ENCODE measurements at places on chromosomes 6 and 20.

GRCh38 chr6:22221630-22222029 is 75.2 kb downstream of the PRL start:
- no peak for DNase-seq

GRCh38 chr6:34555328-34555727 is 801 bp downstream of the SPDEF start:
- DNase-seq: no peak

DNA sequence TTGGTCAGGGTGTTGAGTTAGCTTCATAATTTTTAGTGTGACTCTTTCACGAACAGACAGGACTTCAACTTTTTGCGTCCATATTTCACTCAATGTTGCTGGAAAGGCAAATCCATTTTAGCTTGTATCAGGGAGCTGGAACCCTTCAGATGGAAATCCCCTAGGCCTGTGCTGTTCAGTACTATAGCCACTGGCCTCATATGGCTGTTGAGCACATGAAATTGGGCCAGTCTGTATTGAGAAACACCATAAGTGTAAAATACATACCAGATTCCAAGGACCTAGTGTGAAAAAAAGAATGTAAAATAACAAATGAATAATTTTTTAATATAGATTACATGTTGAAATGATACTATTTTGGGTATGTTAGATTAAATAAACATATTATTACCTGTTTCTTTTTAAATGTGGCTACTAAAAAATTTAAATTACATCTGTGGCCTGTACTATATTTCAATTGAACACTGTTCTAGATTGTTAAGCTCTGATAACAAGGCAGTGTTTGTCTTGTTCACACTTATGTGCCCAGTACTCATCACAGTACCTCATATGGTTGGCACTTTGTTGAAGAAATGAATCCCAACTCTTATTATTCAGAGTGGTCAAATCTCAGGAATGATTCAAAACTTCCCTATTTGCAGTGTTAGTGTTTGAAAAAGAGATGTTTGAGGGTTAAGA is 34.3 kb downstream of the CTNNBL1 start:
- DNase-seq: no peak

GRCh38 chr6:167551628-167552257 is 226.9 kb downstream of the TTLL2 start:
- no peak for DNase-seq

DNA sequence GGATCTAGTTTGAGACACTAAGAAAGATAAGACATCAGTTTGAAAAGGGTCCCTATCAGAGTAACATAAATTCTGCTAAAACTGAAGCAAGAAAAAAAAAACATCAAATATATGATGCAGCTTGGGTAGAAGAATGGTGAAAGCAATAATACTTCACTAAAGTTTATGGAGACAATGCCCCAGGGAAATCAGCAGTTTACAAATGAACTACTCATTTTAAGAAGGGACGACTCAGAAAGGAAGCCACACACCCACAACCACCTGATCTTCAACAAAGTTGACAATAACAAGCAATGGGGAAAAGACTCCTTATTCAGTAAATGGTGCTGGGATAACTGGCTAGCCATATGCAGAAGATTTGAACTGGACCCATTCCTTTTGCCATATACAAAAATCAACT is 143.5 kb downstream of the TPBG start:
- no peak for DNase-seq

GRCh38 chr6:37653933-37654565 is 43.6 kb downstream of the MDGA1 start:
- DNase-seq: peak; percentile 14

DNA sequence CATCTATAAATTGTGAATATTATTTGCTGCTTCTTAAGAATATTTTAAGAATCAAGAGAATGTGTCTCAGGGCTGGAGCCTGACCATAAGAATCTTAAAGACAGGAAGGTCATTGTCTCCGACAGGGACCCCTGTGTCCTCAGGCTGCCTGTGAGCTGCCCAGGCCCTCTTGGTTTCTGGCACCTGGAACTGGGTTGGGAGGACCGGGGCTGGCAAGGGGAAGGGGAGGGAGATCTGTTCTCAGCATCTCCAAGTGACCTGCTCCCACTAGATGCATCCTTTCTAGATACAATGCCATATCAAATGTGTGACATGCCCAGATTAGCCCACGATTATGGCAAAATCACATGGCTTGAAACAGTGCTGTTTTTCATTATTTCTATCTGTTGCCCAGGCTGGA is 110.5 kb downstream of the SCML4 start:
- DNase-seq: no peak

DNA sequence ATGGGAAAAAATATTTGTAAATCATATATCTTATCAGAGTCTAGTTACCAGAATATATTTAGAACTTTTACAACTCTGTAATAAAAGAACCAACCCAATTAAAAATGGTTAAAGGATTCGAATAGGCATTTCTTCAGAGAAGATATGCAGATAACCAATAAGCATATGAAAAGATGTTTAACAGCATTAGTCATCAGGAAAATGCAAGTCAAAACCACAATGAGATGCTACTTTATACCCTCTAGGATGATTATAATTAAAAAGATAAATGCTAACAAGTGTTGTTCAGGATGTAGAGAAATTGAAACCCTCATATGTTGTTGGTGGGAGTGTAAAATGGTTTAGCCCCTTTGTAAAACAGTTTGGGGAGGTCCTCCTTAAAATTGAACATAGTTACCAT is 94.1 kb downstream of the LRRC1 start:
- DNase-seq: no peak

- no peak for DNase-seq
These were observed 112.8 kb downstream of the INSM1 start for GRCh38 chr20:20480689-20481088.

GRCh38 chr20:5078399-5078958 is 41.3 kb downstream of the PCNA start:
- no peak for DNase-seq

GRCh38 chr6:156633291-156633690 is 143.9 kb upstream of the ARID1B start:
- DNase-seq: no peak

GRCh38 chr6:125839471-125839870 is 48.7 kb downstream of the NCOA7 start:
- no peak for DNase-seq

DNA sequence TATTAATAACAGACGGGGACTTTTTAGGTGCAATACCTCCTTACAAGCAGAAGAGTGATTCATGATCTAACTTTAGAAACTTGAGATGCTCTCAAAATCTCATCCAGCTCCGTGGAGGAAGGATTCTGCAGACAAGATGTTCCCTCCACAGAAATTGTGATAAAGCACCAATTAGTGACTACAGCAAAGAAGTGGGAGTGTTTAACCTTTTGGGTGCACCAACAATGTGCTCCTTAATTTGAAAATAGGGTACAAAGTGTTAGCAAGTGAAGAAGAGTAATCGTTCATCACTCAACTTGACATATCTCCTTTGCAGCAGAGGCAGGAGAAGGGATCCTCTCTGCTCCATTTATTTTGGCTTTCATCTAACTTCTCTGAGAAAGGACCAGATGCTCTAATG is 22.8 kb upstream of the SCP2D1 start:
- DNase-seq: no peak

DNA sequence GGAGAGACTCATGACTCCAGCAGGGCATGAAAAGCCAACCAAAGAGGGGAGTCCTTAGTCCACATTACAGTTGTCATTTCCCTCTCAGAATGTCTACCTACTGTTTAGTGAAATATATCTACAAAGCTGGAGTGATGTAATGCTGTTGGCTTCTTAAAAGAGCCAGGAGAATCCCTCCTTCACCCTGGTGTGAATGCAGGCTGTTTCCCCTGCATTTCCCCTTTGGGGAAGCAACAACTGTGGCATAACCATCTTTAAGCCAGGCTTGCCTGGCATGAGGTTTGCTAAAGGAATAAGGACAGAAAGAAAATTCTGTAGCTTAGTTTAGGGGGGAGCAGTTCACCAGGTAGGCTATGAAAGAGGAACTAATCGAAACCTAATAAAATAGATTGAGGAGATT is 129.5 kb downstream of the CRYBG1 start:
- DNase-seq: no peak

DNA sequence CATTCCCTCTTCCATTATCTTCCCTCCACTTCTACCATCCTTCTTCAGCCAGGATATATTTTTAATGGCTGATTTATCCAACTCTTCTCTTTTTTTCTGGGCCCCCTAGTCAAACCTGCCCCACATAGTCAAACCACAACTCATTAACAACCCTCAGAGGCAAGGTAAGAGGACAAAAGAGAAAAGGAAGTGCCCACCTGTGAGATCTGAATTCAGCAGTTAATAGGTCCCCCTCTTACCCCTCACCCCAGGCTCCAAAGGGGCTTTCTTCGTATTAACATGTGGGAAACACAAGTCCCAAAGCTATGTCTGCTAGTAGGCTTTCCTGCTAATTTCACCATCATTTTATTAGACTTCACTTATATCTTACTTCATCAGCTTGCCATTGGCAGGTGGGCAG is 44.1 kb upstream of the TSPYL1 start:
- DNase-seq: no peak

GRCh38 chr20:50270569-50270968 is 79.9 kb downstream of the CEBPB start:
- DNase-seq: no peak

GRCh38 chr20:59624401-59624800 is 20.1 kb downstream of the PHACTR3 start:
- no peak for DNase-seq

GRCh38 chr6:30903236-30903635 is 4.8 kb upstream of the GTF2H4 start:
- DNase-seq: no peak

DNA sequence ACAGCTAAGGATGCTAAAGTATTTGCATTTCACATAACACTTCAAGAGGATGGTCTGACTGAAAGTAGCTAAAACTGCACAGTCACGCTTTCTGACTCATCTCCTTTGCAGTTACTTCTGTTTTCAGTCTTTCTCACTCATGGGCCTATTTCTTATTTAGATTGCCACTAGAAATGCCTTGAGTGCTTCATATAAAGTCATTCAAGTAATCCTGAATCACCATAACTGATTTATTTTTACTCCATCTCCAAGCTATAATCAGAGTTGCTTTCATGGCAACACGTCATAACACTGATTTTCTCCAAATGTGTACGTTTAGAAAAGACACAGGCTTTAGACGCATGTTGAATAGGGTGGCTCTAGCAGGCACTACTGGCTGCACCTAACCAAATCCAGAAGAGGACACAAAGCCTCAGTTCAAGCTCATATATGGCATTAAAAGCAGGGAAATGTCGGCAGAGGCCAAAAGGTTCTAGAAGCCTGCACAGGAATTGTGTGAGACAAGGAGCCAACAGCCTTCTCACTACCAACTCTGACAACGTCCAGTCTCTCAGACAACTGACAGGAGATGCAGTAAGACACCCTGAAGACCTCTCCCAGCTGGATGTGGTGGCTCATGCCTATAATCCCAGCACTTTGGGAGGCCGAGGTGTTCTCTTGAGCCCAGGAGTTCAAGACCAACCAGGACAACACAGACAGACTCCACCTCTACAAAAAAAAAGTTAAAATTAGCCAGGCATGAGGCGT is 64.1 kb upstream of the BEND6 start:
- DNase-seq: no peak

GRCh38 chr20:34979366-34980153 is 23.9 kb downstream of the MYH7B start:
- DNase-seq: no peak

DNA sequence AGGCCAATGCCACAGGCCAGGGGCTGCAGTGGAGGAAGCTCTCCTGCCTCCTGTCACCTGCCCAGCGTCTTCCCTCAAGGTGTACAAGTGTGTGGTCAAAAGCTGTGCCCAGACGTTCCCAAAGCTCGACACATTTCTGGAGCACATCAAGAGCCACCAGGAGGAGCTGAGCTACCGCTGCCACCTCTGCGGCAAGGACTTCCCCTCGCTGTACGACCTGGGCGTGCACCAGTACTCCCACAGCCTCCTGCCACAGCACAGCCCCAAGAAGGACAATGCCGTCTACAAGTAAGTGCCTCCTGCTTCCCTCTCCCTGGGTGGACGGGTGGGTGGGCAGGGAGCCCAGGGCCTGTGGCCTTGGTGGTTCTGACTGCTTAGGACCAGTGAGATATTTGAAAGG is 38.2 kb downstream of the ZNF341 start:
- no peak for DNase-seq

DNA sequence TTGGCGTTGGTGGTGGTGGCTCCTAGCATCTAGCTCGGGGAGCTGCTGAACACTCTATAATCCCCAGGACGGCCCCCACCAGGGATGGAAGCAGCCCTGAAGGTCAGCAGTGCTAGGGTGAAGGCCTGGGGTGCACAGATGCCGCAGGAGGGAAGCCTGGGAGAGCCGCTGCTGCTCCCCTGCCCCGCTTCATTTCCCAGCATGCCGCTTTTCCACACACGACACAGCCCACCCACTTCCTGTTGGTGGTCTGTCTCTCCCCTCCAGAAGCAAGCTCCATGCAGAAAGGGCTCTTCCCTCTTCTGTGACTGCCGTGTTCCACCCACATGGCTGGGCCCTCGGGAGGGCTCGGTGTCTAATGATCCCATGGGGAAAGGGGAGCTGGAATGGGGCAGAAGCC is 35.3 kb downstream of the GNAS-AS1 start:
- no peak for DNase-seq

DNA sequence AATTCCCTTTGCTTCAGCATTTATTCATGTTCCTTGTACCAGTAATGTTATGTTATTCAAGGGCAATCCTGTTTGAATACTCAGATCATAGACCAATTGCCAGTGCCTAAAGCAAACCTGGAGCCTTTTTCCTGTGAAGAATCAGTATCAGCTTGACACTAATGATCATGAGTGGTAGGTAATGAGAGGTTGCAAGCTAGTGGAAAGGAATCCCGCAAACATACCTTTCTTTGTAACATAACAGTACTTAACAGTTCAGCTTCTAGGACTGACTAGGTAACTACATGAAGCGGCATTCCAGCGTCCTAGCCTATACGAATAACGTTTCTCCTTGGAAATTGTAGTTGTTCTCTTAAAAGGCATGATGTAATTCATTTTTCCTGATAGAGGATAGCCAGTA is 253.7 kb downstream of the TMEM242 start:
- DNase-seq: no peak

- no peak for DNase-seq
These were observed 8.5 kb downstream of the CD164 start for GRCh38 chr6:109373762-109374161.

- no peak for DNase-seq
These were observed 13.2 kb downstream of the HDGFL1 start for GRCh38 chr6:22582417-22583205.

DNA sequence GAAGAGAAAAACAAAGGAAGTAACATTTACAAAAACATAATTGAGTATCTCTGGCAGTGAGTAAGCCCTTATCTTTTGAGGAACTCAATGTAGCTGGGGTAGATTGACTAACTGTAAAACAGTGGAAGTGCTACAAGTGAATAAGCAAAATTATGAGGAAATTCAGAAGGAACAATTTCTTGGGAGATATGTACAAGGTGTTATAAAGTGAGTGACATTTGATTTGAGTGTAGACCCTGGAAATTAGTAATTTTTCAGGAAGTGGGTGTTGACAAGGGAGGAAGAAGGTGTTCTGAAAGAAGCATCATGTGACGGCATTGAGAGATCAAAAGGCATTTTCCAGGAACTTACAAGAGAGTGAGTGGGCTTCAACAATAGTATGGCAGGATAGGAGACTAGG is 22.2 kb downstream of the XRN2 start:
- DNase-seq: no peak

Measured in NCI-H345 (cell line).